ENCODE measurements at places on chromosomes 2 and 18. TPM values are rescaled to one million over a fixed set of nuclear protein-coding genes. Genes with fewer than 3 reads are reported as not detected.
A peak's percentile ranks its signal among the peaks of the same experiment; 100 is the strongest.

GRCh38 chr2:32358111-32358482, 1.3 kb downstream of the BIRC6 start:
- peak; percentile 33 for DNase-seq

GRCh38 chr2:84474176-84474575, 15.1 kb upstream of the SUCLG1 start:
- DNase-seq = no peak

- peak; percentile 72 for DNase-seq
These were observed 57.5 kb upstream of the AGPS start for GRCh38 chr2:177334940-177335543.

GRCh38 chr2:230305416-230306275, 21.3 kb upstream of the SP140L start:
- DNase-seq = no peak

ZNF532 gene
- 46.2 TPM for total RNA-seq
